ENCODE measurements at places on chromosomes 5 and 9.

- no peak for DNase-seq
These were observed 47.9 kb downstream of the ALG2 start for GRCh38 chr9:99173570-99174504.

DNA sequence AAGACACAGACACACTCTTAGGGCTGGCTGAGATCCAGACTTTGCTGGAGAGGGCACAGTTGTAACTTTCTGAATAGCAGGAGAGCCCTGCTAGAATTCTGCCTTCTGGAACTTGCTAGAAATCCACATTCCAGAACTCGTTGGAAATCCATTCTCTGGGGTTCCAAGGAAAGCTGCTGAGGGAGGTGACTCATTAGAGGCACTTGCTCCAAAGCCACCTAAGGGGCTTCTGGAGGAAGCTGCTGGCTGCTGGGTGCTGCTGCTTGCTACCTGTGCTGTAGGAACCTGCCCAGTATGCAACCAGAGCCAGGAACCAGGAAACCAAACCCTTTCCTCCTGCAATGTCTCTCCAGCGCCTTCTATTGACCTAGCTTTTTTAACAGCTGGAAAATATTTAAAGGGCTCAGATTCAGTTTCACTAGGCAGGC is 4.1 kb upstream of the TLE4 start:
- no peak for DNase-seq

- DNase-seq = no peak
These were observed 270.7 kb upstream of the TLE4 start for GRCh38 chr9:79301085-79301484.

- DNase-seq = no peak
These were observed 56.0 kb downstream of the RAD23B start for GRCh38 chr9:107338911-107339659.

- DNase-seq = no peak
These were observed 274.2 kb upstream of the TARS1 start for GRCh38 chr5:33166522-33166921.

DNA sequence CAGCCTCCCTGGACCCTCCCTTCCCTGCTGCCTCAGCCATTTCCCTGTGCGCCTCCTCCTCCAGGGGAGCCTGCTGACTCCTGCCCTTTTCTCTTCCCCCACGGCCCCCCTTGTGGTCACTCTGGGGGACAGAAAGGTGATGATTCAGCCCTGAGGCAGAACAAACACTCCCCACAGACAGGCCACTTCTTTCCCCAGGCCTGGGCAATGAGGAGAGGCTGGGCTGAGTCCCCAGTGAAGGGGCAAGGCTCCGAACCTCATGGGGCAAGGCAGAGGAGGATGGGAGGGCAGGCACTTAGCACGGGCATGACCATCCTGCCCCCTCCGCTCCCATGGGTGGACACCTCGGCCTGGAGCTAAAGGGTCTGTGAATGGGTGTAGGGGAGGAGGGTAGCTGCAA is 21.0 kb downstream of the CSF1R start:
- DNase-seq = no peak

All from stimulated activated CD8-positive, alpha-beta memory T cell treated with anti-CD3 and anti-CD28 coated beads, Interleukin-4, amount 100 ng/mL, for 1 hour (primary cell).